NCI-H524 (cell line): ENCODE measurements at places on chromosomes 16 and 17.
A peak's percentile ranks its signal among the peaks of the same experiment; 100 is the strongest.

DNA sequence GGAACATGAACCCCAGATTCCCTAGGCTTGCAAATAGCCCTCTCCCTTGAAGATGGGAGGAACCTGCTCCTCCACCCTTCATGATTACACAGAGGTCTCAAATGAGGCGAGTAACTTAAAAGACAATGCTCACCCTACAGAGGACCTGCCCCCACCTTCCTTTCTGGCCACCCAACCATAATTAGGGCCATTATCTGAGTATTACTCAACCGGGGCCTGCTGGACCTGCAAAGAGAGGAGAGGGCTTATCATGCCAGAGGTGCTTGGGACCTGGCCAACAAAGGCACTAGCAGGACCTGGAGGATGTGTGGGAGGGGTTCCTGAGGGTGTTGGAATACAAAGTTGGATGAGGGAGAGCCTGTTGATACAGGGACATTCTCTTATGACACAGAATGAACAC lies 42.4 kb downstream of the RNF157 start:
- DNase-seq = no peak

DNA sequence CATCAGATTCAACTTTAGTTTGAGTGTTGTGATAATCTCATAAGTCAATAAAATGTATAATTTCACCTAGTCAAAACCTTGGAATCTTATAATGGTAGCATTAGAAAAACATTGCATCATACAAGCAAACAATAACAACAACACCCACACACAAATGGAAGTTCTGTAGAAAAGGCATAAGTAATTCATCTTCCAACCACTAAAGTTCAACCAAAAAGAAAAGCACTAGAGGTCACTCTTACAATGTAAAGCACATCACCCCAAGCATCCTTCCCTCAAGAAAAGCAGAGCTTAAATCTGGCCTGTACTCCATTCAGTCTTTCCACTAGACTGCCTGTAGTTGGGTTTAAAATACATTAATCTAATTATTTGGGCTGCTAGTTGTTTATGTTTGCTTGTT lies 1.8 kb downstream of the CNTNAP4 start:
- peak; percentile 43 for DNase-seq

- no peak for DNase-seq
Observed at GRCh38 chr16:64969221-64969620, 152.6 kb downstream of the CDH11 start.

DNA sequence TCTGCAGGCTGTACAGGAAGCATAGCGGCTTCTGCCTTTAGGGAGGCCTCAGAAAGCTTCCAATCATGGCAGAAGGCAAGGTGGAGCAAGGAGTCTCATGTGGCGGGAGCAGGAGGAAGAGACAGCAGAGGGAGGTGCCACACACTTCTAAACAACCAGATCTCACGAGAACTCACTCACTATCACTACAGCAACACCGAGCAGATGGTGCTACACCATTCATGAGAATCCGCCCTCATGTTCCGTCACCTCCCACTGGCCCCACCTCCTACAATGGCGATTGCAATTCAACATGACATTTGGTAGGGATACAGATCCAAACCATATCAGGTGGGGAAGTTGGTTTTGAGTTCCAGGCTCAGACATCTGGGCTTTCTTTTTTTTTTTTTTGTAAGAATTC lies 31.9 kb upstream of the NUDT7 start:
- peak; percentile 55 for DNase-seq

GRCh38 chr17:9948928-9949327 lies 43.9 kb upstream of the RCVRN start:
- no peak for DNase-seq

- no peak for DNase-seq
Observed at GRCh38 chr17:73623247-73623646, 21.0 kb downstream of the SDK2 start.

DNA sequence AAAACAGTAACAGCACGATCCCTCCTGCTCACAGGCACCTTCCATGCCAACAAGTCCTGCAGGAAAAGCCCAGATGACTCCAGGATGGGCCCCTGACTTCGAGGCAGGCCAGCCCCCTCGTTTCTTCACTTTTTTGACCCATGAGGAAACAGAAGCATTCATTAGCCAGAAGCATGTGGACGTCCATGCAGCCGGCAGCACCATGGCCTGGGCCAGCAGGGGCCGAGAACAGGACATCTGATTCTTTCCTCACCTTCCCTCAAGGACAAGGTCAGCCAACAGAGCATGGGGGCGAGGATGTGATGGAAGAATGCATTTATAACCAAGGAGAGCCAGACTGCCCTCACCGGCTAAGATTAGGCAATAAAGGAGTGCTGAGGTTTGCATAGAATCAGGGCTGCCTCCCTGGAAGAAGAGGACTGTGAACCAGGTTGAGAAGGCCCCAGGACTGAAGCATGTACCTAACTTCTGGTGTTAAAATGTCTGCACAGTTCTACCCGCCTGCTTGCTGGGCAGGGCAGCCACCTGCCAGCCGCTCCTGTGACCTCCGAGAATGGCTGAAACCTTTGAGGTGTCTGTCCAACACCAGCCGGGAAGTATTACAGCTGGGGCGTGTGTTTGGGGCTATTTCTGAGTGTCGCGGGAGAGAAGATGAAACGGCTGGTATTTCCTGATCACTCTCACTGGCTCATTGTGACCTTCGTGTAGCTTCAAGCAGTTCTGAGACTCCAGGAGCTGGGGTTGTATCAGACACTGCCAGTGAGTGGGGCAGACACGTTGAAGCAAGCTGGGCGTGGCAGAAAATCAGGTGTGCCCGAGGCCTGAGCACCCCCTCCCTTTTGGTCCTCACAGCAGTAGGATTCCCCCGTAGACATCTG lies 94.0 kb upstream of the TNRC6C start:
- DNase-seq = no peak

GRCh38 chr16:66977341-66978113 lies 10.9 kb upstream of the CES4A start:
- peak; percentile 90 for DNase-seq
